CD4-positive, CD25-positive, alpha-beta regulatory T cell (primary cell): ENCODE measurements at places on chromosomes 1 and 21. TPM values are rescaled to one million over a fixed set of nuclear protein-coding genes. Genes with fewer than 3 reads are reported as not detected.

APCS gene
- polyA plus RNA-seq: not detected

CDCA8 gene
- polyA plus RNA-seq: 2.5 TPM

GTF2B gene
- 66.0 TPM for polyA plus RNA-seq

IKBKE gene
- 55.3 TPM for polyA plus RNA-seq

OR10Z1 gene
- polyA plus RNA-seq: not detected

C1orf116 gene
- not detected for polyA plus RNA-seq

ARID1A gene
- 12.9 TPM for polyA plus RNA-seq

THEM5 gene
- polyA plus RNA-seq: not detected

RAB25 gene
- polyA plus RNA-seq: 0.83 TPM

MX2 gene
- polyA plus RNA-seq: 49.2 TPM

BACE2 gene
- polyA plus RNA-seq: 0.70 TPM

ROR1 gene
- not detected for polyA plus RNA-seq
